ENCODE measurements at places on chromosomes 4 and X.
A peak's percentile ranks its signal among the peaks of the same experiment; 100 is the strongest.

DNA sequence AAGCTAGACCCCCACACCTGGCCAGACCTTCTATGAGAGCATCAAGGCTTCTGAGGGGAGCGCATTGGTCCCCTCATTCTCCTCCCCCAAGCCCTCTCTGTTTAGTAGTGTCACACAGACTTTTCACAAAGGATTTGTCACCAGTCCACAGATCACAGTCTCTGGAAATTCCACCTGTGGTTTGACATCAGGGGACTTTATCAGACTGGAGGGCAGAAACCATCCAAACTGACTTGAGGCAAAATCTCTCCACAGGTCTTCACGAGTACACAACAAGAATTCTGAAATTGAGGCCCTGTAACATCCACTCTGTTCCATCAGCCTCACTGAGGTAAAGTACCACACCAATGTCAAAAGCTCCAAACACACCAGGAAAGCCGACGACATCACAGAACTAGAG lies 112.5 kb downstream of the SH3KBP1 start:
- DNase-seq: peak; percentile 46

DNA sequence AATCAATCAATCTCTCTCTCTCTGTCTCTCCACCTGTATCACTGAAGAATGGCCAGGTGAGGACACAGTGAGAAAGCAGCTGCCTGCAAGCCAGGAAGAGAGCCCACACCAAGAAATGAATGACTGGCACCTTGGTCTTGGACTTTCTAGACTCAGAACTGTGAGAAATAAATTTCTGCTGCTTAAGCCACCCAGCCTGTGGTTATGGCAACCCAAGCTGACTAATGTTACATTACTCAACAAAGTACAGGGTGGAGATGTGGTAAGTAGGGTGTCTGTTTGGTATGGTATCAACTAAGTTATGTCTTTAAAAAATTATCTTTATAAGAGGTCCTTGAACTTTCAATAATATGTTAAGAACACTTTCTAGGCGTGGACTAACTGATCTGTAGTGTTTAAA lies 159.3 kb downstream of the EPHA5 start:
- DNase-seq: no peak

DNA sequence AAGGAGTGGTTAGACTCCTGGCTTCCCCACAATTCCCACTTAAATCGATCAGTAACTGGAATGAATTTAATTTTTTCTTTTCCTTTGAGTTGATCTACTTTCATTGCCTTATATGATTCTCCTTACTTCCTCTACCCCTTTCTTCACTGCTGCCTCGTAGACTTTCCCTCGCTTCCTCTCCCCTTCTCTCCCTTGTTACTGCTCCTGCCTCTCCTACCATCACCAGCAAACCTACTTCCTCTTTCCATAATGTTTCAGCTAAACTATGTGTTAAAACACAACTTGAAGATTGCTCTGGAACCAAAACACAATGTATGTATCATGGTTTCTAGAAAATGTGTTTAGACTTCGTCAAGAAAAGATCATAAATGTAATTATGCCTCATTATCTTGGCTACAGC lies 132.0 kb upstream of the TET2 start:
- no peak for DNase-seq

DNA sequence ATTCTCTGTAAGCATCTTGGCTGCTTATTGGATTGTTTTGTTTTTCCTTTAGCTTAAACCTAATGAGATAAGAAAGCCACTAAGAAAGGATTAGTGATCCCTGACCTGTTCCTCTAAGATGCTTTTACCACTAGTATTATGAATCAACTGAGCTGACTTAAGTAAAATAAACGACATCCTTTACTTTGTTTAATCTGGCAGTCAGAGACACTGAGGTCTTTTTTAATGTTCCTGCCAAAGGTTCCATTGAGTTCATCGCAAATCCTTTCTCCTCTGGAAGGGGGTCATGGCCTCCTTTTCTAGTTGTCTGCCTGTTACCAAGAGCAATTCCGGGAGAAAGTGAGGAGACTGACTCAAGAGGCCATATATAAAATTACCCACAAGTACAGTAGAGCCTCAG lies 1038.3 kb upstream of the SLIT2 start:
- no peak for DNase-seq

DNA sequence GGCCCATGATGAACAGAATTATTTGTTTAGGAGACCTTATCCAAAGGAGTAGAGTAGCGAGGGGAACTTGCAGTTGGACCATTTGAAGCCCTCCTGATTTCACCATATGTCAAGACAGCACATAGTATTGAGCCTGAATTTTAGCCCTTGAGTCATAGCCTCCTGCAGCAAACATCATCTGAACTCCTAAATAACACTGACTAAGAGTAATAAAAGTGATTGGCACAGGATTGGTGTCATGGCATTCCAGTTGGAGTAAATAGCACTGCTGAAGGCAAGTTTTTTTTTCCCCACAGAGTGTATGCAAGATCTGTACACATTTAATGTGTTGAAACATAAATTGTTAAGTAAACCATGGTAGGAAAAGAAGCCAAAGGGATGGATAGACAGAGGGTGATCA lies 89.0 kb downstream of the COMMD8 start:
- DNase-seq: no peak

DNA sequence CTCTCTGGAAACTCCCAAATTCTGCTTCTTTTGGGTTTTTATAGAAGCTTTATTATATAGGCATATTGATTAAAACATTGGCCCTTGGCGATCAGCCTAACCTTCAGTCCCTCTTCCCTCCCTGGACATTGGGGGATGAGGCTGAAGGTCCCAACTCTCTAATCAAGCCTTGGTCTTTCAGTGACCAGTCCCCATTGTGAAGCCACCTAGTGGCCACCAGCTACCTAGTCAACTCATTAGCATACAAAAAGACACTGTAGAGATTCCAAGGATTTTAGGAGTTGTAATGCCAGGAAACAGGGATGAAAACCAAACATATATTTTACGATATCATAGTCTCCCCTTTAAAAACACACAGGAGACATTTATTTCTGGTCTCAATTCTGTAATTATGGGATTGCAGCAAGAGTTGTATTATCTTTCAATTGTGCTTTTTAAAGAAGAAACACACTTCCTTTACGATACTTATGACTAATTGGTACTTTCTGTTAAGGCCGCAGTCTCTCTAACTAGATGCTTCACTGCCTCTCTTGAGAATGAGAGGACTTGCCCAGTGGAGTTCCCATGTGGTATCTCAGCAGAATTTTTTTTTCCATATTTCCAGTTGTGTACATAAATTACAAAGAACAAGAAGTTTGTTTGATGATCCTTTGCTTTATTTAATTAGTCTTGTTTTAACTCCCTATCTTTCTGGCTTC lies 58.2 kb downstream of the WDR17 start:
- DNase-seq: no peak

GRCh38 chrX:69313617-69314290 lies 148.5 kb upstream of the PJA1 start:
- DNase-seq: no peak

- no peak for DNase-seq
These were observed 32.5 kb downstream of the AKAP4 start for GRCh38 chrX:50168241-50168687.
